Natural killer cell (primary cell): ENCODE measurements at places on chromosomes 1 and 21.

DNA sequence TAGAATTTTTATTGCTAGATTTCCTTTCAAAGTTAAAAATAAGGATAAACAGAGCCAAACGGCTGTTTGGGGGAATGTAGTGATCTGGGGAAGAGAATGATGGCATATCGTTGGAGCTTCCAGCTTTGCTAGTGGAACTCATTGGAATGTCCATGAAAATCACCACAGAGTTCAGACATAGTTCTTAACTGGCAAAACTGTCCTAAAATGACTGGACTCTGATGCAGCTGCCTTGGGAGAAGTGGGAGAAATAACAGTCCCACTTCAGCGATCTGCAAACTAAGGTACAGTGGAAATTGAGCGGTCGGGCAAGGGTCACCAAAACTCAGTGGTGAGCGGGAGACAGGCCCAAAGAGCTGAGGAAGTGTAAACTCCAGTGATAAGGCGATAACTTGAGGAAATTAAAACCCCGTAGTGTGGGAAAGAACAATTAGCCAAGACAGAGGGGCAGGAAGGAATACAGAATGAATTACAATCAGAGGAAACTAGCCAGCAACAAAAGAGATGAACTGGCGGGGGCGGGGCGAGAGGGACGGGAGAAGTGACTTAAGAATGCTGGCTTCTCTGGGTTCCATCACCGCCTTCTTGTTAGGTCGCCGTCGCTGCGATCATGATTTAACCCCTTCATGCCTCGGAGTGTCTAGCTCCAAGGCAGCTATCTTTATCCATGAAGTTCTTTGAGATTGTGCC is 89.8 kb upstream of the ARHGAP29 start:
- DNase-seq, result no peak

GRCh38 chr1:101190441-101190840 is 46.4 kb upstream of the S1PR1 start:
- DNase-seq, result no peak

DNA sequence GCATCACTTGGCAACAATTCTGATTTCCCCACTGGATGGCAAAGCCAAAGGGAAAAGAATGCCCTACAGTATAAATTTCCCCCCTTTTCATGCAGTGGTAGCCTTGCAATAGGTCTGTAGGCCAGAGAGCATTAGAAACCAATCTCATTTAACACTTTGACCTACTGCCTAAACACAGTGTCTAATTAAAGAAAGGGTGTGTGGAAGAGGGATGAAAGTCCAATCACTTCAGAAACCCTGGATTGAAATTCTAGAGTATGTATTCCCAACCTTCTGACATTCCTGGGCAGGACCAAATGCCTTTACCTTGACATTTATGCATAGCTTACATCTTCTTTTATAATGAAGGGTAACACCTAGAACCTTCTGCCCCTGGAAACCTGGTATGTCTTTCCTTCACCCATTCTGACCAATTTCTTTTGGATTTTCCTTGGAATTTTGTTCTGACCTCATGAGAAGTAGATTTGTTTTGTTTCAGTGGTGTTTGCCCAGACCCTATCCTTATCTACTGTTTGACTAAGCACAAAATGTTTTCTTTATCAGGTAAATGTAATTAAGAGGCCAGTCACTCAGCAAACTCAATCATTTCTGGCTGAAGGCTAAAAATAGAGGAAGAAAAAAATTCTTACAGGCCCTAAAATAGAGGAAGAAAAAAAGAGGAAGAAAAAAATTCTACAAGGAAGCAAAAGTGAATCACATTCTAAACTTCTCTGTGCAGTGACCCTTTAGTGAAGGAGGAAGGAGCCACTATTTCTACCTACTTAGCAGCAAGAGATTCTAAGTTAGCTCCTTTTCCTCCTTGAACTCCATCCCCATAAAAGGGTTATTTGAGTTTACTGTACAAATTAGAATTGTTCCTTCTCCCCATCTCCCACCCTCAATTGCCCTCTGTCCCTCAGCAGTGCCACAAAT is 129.5 kb upstream of the DSCAM start:
- DNase-seq, result no peak

DNA sequence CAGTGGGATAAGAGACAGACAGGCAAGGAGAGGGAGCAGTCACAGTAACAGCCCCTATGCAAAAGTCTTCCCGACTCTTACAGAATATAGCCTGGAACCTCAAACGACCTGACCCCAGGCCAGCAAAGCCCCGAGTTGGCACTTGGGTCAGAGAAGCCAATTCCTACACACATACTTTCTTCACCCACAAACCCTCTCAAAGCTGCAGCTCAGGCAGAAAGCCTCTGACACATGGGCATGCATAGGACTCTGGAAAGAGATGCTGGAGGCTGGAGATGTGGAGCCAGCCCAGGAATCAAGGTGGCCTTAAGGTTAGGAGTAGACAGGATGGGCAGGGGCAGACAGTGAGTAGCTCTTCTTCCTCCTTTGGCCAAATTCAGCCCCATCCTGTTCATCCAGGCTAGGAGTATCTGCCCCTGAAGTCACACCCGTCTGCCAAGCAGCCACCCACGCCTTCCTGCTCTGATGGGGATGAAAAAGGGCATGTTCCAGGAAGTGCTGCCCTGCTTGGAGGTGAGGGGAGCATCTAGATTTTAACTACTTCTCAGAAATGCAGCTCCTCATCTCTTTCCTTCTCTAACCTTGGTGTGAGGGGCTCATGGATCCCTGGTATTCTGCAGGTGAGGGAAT is 7.8 kb downstream of the SLC41A1 start:
- peak; percentile 47 for DNase-seq

DNA sequence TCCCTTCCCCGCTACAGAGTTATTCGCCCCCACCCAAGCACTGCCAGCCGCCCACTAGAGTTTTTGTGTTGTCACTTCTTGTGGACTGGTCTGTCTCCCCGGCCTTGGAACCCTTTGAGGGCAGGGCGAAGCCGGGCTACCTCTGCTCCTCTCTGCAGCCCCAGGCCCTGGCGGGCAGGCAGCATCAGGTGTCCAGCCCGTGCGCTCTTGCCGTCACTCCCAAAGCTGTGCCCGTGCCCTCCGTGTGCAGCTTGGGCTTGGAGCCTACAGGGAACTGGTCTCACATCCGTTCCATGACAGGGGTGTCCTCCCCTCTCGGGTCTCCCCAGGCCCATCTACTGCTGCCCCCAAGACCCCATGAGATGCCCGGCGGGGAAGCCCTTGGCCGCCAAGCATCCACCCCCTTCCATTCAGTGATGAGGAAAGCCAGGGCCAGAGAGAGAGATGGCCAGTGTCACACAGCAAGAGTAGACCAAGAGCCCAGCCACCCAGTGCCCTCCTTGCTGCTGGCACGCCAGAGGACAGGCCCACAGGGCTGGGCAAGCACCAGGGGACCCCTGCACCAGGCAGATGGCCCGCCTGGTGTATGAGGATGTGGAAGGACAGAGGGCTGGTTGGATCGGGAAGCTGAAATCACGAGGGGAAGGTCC is 15.3 kb upstream of the LDLRAP1 start:
- DNase-seq, result no peak

GRCh38 chr1:166868639-166869038 is 7.4 kb downstream of the TADA1 start:
- no peak for DNase-seq

GRCh38 chr1:109717729-109718128 is 5.7 kb downstream of the GSTM5 start:
- no peak for DNase-seq

DNA sequence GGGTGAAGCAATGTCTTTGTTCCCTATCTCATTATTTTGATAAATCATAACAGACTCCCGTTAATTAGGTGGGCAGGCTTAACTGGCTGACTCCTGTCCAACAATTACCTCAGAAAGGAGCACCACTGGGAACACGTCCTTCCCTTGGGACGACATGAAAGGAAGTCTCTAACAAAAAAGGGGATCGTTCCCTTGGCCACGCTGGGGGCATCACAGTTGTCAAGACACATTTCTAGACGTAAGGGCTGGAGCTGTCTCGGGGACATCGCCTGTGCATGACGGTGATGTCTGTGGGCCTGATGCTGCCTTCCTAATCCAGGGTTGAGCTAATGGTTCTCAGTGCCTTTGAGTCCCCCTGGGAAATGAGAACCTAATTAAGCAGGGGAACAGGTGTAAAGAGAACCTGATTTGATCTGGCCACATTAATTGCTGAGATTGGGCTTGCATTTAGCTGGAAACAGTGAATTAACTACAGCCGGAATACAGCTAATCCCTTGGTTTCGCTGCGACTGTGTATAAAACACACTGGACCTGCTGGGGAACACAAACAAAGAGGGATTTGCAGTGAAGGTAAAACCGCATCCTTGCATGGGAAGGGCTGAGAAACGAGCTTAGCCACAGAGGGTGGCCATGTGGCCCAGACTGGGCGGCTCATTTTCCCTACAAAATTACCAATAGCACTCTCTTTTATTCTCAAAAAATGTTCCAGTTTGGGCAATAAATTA is 111.8 kb downstream of the MRPS6 start:
- no peak for DNase-seq

GRCh38 chr1:7269525-7269924 is 484.3 kb downstream of the CAMTA1 start:
- no peak for DNase-seq

DNA sequence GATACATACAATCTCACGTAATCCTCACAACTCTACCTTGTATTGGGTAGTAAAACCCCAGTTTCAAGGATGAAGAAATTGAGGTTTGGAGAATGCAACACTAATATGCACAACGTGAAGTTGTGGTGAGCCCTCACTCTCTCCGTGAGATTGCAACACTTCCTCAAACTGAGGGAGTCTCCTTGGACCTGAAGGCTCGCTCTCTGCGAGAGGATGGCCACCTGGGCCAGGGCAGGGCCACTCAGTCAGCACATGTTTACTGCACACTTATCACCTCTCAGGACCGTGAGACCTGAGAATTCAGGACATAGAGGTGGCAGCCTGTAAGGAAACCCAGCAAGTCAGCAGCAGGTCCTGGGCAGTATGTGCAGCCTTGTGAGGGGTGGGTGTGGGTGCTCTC is 8.7 kb downstream of the SH3BP5L start:
- DNase-seq, result no peak

DNA sequence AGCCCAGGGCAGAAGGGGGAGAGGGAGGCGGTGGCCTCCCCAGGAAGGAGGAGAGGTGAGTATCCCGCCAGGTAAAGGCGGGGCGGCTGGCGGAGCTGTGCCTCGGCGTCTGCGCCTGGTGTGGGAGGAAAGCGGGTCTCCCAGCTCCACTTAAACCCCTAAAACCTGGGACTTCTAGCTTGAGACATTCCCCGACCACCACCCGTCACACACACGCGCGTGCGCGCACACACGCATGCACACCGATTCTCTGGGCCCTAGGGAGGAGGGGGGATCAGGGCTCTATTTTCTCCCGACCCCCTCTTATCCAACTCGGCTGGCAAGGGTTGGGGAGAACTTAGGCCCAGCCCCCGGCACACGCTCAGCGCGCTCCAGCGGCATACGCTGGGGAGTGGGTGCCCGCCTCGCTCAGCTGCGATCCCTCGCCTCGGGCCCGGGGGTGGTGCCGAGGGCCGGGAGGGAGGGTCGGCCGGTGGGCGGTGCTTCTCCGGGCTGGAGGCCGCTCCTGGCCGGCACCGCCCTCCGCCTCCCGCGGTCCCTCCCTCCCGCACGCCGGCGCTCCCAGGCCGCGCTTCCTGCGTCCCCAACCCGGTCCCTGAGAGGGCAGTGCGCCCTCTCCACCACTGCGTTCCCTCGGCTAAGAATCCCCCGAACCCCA is at the start of gene TMEM51:
TSS of gene TMEM51 (plus strand) at position 564 of the 658 bp plus-strand sequence. CDS start 61,341 bp downstream, outside the sequence.
- DNase-seq, result no peak

GRCh38 chr1:246784621-246785493 is 60.6 kb downstream of the SCCPDH start:
- peak; percentile 10 for DNase-seq
